ENCODE measurements at places on chromosomes 16 and 17. TPM values are rescaled to one million over a fixed set of nuclear protein-coding genes. Genes with fewer than 3 reads are reported as not detected.

Gene THUMPD1
- total RNA-seq = 27.2 TPM

Gene OR2C1
- not detected for total RNA-seq

Gene MYO15A
- total RNA-seq = not detected

Gene LCAT
- 33.3 TPM for total RNA-seq

Gene ABCA3
- 14.6 TPM for total RNA-seq

Gene CAVIN1
- 173 TPM for total RNA-seq

Gene ADAMTS18
- 0.29 TPM for total RNA-seq

Gene DUS2
- total RNA-seq = 37.4 TPM

Gene RAPGEFL1
- 15.0 TPM for total RNA-seq

Gene SCNN1B
- total RNA-seq = not detected

Gene PDE6G
- total RNA-seq = not detected

Gene ASB16
- total RNA-seq = not detected

Gene TMEM238L
- not detected for total RNA-seq

Gene COPZ2
- total RNA-seq = 2.0 TPM

Gene FBXW10B
- total RNA-seq = not detected

Gene RASD1
- total RNA-seq = 11.0 TPM

Gene FOXL1
- 0.11 TPM for total RNA-seq

Gene ARHGAP44
- total RNA-seq = 3.3 TPM

Gene ACSM2A
- total RNA-seq = not detected

Gene AGRP
- total RNA-seq = not detected

Gene LLGL2
- total RNA-seq = 165 TPM

Gene SPIRE2
- 31.3 TPM for total RNA-seq

Gene ITGA3
- 10.4 TPM for total RNA-seq

Gene ABI3
- not detected for total RNA-seq

Gene ACE
- 3.4 TPM for total RNA-seq

Gene PLA2G10
- total RNA-seq = 1.00 TPM

Measured in Caco-2 (cell line).